ENCODE measurements at places on chromosomes 16 and 17. TPM values are rescaled to one million over a fixed set of nuclear protein-coding genes. Genes with fewer than 3 reads are reported as not detected.

Gene WNT9B
- not detected for total RNA-seq

Gene KRT39
- total RNA-seq, result not detected

Gene DRC3
- total RNA-seq, result 0.39 TPM

Gene DHRS7C
- total RNA-seq, result not detected

Gene SCGB1C2
- not detected for total RNA-seq
